ENCODE measurements at places on chromosomes 11 and 22.
A peak's percentile ranks its signal among the peaks of the same experiment; 100 is the strongest.

GRCh38 chr11:76578654-76579055, 91.9 kb downstream of the LRRC32 start:
- no peak for DNase-seq

DNA sequence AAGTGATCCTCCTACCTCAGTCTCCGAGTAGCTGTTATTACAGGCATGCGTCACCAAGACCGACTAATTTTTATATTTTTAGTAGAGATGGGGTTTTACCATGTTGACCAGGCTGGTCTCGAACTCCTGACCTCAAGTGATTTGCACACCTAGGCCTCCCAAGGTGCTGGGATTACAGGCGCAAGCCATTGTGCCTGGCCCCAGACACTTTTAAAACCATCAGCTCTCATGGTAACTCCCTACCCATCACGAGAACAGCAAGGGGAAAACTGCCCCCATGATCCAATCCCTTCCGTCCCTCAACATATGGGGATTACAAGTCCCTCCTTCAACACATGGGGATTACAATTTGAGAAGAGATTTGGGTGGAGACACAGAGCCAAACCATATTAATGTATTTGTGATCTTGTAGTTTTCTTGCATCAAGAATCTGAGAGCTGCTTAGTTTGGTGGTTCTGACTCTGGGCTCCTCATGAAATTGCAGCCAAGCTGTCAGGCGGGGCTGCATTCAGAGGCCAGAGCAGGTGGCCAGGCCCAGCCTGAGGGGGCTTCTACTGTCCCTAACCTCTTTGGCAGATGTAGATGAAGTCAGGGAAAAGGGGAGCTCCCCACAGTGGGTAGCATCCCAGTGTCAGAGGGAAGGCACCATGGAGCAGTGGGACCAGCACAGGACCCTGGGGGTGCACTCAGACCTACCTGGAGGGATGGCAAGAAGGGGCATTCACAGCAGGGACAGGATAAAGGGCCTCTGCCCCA, 31.2 kb upstream of the PRAME start:
- DNase-seq, result no peak

DNA sequence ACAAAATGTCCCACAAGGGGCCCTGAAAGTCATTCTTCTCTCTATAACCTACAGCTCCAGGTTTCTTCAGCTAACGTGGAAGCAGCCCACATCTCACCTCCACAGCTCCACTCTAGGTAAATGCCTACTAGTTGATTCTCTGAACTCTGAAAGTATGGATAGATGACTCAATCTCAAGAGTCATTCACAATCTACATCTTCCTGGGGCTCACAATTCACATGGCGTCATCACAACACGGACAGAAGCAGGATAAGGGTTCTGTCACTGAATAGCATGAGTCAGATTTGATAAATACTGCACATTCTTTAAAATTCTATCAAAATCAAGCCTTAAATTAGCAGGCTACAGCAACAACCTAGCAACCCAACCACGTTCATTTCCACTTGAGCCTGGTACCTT, 96.3 kb downstream of the PLEKHA7 start:
- DNase-seq, result no peak

GRCh38 chr11:128200467-128200866, 386.9 kb downstream of the ETS1 start:
- no peak for DNase-seq

- DNase-seq, result peak; percentile 93
Measured at GRCh38 chr11:64317325-64317960, at the start of gene TRMT112. Gene TRMT112 (minus strand): TSS chr11:64317559. CDS start chr11:64317526, 33 bp downstream.

GRCh38 chr11:116112087-116112935, 608.1 kb upstream of the CADM1 start:
- DNase-seq, result no peak

DNA sequence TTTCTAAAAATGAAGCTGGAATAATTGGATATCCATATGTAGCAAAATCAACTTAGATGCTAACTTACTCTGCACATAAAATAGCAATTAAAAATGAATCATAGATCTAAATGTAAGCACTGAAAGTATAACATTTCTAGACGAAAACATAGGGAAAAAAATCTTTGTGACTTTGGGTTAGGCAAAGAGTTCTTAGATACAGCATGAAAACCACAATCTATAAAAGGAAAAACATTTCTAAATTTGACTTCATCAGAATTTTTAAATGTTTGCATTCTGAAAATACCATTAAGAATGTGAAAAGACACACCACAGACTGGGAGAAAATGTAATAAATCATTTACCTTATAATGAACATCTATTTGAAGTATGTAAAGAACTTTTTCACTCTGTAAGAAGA, 128.8 kb downstream of the APIP start:
- DNase-seq, result no peak

- DNase-seq, result peak; percentile 8
Measured at GRCh38 chr22:22576244-22576988, 17.4 kb upstream of the PRAME start.

- no peak for DNase-seq
Measured at GRCh38 chr11:76878014-76878413, 17.3 kb downstream of the ACER3 start.

DNA sequence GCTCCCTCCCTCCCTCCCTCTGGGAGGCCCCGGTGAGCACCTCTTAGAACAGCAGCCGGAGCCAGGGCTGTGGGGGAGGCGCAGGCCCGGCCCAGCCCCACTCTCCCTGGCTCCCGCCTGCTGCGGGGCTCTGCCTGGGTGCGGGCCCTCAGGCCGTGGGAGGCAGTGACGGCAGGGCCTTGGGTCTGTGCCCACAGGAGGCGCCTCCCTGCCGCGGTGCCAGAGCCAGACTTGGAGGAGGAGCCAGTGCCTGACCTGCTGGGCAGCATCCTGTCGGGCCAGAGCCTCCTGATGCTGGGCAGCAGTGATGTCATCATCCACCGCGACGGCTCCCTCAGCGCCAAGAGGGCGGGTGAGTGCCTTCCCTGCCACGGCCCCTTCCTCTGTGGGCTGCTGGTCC, 9.5 kb downstream of the IRF7 start:
- peak; percentile 45 for DNase-seq

DNA sequence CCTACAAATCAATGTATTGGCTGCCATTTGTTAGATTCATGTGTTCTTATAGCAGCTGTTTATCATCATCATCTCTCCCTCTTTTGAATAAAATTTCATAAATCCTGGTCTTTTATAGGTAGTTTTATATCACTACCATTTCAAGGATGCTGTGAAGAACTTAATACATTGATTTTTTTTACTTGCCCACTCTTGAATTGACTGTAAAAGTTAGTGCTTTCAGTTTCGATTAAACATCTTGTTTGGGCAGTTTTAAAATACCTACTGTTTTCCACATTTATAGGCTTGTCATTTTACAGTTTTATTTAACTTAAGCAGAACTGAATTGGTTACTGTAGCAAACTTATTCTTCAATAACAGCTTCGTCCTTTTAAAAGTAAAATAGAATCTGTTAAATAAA, 59.5 kb downstream of the TTC17 start:
- DNase-seq, result no peak

GRCh38 chr11:44923806-44924205, 26.9 kb downstream of the TP53I11 start:
- DNase-seq, result no peak

DNA sequence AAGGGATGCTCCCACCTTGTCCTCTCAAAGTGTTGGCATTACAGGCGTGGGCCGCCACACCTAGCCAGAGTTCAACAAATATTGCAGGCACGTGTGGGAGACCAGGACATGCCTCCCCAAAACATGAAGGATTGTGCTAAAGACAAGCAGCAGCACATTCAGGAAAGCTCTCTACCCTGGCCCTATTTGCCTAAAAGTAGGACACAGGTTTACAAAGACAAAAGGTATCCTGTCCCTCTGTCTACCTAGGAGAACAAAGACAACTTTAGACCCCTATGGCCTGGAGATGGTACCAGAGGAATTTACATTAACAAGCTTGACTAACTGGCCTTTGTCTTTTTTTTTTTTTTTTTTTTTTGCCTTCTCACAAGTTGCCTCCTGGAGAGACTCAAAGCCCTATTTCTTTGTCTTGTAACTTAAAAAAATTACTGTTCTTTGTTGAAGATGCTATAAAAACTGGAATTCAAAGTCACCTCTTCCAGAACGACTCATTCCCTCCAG, 859 bp upstream of the ACCS start:
- DNase-seq, result no peak

GRCh38 chr22:26671317-26672059, 14.1 kb downstream of the MIAT start:
- DNase-seq, result no peak

GRCh38 chr11:80155412-80156017, 714.7 kb upstream of the TENM4 start:
- no peak for DNase-seq

DNA sequence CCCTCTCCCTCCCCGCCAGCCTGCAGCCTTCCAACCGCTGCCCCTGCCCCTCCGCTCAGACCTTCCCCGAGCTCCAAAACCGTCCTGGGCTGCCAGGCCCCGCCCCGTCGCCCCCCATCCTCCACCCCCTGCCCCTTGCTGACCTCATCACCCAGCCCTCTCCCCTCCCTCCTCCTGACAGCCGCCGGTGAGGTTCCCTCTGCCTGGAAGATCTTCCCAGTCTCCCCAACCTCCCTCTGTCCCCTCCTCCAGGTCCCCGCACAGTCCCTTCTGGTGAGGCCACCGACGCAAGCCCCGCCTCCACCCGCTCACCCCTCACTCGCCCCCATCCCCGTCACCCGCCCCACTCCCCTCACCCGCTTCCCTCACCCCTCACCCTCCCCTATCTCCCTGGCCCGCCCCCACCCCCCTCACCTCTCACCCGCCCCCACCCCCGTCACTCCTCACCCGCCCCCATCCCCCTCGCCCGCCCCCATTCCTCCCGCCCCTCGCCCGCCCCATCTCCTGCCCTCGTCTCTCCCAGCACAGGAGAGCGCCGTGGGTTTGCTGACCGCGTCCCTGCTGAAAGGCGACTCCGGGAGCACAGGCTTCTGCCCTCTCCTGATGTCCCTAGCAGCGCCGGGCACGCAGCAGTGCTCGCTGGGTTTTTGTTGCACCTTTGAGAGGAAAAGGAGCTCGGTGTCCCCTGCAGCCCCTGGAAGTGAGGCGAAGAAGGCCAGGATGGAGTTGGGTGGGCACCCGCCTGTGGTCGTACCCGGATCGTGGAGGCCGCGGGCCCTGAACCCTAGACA, 16.4 kb upstream of the UPK3A start:
- DNase-seq, result no peak

GRCh38 chr11:62713343-62713742, 5.9 kb downstream of the GNG3 start:
- DNase-seq, result no peak

GRCh38 chr11:8705146-8705545, 22.6 kb downstream of the RPL27A start:
- no peak for DNase-seq

GRCh38 chr11:12363373-12363772, 14.0 kb upstream of the PARVA start:
- DNase-seq, result no peak

DNA sequence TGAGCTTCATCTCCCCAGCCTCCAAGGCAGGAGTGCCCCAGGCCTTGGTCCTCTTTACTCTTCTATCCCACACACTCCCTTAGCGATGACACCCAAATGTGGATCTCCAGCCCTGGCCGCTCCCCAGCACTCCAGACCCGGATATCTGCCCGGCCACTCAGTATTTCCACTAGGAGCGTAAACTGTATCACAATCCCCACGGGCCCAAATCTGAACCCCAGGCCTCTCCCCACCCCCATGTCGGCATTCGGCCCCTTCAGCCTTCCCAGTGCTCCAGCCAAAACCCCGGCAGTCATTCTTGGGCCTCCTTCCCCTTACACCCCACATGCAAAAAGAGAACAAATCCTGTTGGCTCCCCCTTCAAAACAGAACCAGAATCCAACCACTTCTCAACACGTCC, 20.8 kb downstream of the WNT11 start:
- no peak for DNase-seq

DNA sequence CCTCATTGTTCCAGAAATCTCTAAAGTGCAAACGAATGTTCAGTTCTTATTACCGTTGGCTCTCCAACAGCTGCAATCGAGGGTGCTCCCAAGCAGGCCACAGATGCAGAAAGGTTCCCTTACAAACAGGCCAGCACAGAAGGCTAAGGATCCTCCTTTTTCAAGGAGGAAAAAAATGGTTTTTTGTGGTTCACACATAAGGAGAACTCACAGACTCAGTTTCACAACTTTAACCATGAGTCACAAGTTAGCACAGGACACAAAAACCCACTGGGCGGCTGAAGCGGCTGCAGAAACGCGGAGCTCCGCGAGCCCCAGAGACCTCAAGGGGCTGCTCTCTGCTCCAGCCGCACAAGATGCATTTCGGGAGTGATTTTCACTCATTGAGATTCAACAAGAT, 98.2 kb upstream of the PRR5 start:
- no peak for DNase-seq

GRCh38 chr11:114440971-114441763, 1.9 kb downstream of the REXO2 start:
- DNase-seq, result no peak

DNA sequence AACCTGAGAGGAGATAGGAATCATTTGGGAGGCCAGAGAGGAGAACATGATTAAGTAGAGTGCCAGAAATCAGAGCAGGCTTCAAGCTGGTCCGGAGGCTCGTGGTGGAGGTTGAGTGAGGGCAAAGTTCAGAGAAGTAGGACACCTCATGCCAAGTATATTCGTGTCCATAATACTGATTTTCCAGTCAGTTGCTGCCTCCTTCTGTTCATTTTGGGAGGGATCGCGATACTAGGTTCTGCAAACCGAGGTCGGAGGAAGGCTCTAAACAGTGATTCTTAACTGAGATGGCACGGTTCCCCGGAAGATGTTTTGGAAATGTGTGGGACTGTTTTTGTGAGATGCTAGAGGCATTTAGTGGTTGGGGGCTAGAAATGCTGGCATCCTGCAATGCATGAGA, 13.6 kb upstream of the CD3E start:
- DNase-seq, result no peak

- peak; percentile 17 for DNase-seq
Measured at GRCh38 chr22:36510966-36511881, 4.4 kb upstream of the FOXRED2 start.

- peak; percentile 84 for DNase-seq
Measured at GRCh38 chr11:62394825-62395538, 23.9 kb upstream of the SCGB1A1 start.

DNA sequence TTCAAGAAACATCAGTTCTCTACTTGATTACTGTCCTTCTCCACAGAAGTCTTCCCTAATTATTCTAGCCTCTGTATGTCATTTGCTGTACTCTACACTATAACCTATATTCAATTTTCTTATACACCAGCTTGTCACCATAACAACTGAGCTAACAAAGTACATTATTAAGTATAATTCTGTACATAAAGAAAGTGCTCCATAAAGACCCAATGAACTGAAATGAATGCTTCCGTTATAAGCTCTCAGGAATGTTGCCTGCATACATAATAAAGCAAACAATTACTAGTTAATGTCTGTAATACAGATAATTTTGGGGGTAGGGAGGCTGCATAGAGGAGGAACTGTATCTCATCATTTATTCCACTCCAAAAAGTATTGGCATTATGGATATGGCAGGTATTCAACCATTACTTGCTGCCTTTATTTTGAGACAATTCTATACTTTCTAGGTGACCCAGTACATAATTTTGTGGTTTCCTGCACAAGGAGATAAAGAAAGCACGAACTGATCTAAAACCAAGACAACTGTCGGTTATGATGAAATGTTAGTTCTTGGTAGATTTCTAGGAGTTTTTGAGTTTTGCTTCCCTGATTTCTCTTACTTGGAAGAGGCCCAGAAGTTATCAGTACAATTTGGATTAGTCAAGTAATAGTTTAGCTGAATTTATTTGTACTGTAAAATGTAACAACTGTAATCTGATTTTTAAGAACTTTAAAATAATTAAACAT, 202.5 kb downstream of the SBF2 start:
- no peak for DNase-seq

All from fibroblast of the conjunctiva (primary cell).